Osteoblast (primary cell): ENCODE measurements at places on chromosomes 11 and 22. TPM values are rescaled to one million over a fixed set of nuclear protein-coding genes. Genes with fewer than 3 reads are reported as not detected.
A peak's percentile ranks its signal among the peaks of the same experiment; 100 is the strongest.

DNA sequence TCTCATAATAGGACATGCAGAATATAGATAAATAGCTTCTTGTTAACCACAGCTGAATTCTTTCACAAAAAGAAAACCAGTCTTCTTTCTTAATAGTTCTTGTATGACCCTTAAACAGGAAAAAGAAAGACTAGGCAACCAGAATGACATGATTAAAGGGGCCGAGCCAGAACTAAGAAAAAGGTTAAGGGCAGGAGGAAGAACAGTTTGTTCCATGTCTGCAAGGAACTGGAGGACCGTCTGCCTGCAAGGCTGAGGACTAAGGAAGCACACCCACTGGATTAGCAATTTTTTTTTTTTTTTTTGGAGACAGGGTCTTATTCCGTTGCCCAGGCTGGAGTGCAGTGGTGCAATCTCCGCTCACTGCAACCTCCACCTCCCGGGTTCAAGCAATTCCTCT lies 26.0 kb upstream of the TMPRSS5 start:
- no peak for DNase-seq

- peak; percentile 44 for DNase-seq
Measured at GRCh38 chr11:121367001-121367843, 74.7 kb downstream of the SC5D start.

GRCh38 chr11:92897487-92897886 lies 72.0 kb upstream of the MTNR1B start:
- DNase-seq: no peak

- no peak for DNase-seq
Measured at GRCh38 chr11:12134236-12134585, 23.8 kb downstream of the MICAL2 start.

The MN1 gene
- 4.7 and 6.2 TPM in 2 replicates for total RNA-seq

- no peak for DNase-seq
Measured at GRCh38 chr11:78990261-78990660, 415.6 kb upstream of the NARS2 start.

The GP1BB gene
- total RNA-seq: 0.88 and 1.8 TPM in 2 replicates

- DNase-seq: peak; percentile 32
Measured at GRCh38 chr11:108223348-108224149, 682 bp downstream of the ATM start.

DNA sequence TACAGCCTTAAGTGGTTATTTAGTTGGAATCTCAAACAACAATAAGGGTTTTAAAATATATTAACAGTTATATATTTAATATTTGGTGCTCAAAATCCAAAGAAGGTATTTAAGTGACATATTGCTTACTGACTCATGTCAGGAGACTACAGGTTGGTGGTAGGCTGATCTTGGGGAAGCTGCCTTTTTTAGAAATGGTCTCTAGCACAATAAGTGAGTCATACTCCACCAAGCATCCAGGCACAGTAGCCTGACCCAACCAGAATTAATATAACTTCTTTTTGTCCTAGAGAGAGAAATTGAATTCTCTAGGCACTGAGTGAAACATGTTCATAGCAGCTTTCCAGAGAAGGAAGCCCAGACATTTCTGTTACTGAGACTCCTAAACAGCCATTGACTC lies 868.5 kb upstream of the TENM4 start:
- DNase-seq: no peak

DNA sequence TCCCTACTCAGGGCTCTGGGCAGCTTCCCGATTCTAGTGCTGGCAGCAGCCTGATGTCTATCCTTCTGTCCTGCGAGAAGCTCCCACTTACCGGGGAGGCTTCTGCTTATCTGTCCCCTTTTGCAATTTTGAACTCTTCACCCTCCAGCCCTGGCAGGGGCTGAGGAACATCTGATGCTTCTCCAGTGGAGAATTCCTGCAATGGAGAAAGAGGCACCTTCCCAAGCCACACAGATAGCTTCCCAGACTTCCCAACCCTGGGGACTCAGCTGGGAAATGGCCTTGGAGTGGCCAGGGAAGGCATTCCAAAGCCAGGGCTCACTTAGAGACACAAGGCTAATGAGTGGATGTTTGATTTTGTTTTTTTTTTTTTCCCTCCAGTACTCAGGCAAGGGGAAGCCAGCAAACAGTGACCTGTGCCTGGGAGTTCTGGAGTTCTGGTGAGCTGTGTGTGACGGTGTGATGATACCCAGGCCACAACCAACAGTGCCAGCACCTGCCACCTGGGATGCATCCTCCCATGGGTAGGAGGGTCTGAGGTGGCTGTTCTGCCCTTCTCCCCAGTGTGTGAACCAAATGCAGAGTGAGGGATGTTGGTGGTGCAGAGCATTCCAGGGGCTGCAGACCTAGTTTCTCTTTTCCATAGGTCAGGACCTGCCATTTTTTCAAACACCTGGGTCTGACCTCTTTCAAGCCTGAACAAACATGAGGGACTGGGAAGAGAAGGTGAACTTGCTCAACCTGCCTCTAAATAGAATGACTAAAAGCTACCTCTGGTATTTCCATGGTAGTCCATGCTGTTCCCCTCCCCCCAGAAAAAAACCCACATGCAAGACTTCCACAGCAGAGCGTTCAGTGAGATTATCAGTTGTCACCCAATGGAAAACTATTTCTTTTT lies 95.1 kb downstream of the CCDC81 start:
- no peak for DNase-seq

The VSIG2 gene
- not detected in 2 replicates for total RNA-seq

GRCh38 chr22:37018815-37019308 lies 385 bp downstream of the TST start:
- peak; percentile 95 for DNase-seq

- DNase-seq: no peak
Measured at GRCh38 chr22:45817745-45818423, 146.2 kb downstream of the ATXN10 start.

The CCDC116 gene
- 0.29 and 0.36 TPM in 2 replicates for total RNA-seq

The OR8D4 gene
- total RNA-seq: under 0.01 TPM in 2 replicates

The C11orf97 gene
- not detected in 2 replicates for total RNA-seq

GRCh38 chr11:46105926-46106325 lies 15.3 kb downstream of the PHF21A start:
- no peak for DNase-seq

DNA sequence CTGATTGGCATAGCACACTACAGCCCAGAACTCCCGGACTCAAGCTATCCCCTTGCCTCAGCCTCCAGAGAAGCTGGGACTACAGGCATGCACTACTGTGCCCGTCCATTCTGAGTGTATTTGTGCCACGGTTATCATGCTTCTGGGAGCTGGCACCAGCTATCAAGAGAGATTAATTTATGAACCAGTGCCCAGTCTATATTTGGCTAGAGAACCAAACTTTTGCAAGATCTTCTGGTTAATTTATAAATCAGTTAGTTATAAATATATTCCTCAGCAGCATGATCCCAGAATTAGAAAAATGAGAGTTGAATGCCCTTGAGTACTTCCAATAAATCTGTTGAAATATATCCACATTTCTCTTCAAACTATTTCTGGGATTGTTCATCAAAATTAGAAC lies 67.5 kb upstream of the OR5AN1 start:
- no peak for DNase-seq

The C11orf42 gene
- total RNA-seq: not detected in 2 replicates

DNA sequence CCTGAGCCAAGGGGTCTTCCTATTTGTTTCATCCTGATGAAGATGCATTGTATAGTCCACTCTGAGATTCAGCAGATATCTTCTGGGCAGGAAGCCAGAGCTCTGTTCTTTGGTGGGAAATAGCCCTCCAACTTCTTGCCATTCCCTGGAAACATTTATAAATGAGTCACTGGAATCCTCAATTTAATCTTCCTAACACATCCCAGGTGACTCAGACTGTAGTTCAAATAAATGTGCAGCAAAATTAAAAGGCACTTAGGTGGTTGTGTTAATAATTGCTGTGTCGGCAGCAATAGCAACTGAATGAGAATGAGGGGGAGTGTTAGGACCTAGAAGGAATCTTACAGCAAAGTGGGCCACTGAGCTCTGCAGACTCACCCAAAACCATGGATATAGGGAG lies 108.6 kb downstream of the INSC start:
- DNase-seq: no peak

DNA sequence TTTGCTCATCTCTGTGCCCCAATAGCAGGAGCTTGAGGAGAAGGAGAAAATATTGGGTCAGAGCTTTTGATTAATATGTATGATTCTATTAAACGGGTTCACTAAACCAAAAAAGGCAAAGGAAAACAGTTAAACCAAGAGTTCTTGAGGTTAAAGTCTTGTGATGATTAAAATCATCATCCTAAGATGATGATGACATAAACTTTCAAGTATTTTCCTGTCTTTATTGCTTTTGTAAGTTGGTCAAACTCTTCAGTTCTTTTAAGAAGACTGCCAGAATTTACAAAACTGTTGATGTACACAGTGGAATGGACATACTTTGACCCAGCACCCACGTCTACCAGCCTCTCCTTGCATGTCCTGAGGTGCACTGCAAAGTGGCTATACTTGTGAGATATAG lies 41.0 kb downstream of the FDX1 start:
- DNase-seq: no peak

- peak; percentile 92 for DNase-seq
Measured at GRCh38 chr11:43567396-43567975, 113.1 kb upstream of the HSD17B12 start.

DNA sequence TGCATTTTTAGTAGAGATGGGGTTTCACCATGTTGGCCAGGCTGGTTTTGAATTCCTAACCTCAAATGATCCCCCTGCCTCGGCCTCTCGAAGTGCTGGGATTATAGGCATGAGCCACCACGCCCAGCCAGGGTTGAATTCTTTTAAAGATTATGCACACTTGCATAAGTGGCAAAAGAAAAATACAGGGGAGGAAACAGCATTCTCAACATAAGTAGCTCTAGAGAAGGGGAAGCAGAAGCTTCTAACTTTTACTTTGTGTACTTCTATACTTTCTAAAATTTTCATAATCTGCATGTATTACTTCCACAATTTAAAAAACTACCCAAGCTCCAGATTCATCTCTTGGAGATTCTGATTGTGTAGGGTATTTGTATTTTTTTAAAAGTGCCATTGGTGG lies 108.0 kb downstream of the SLC1A2 start:
- no peak for DNase-seq

GRCh38 chr11:74282421-74282820 lies 29.0 kb downstream of the P4HA3 start:
- no peak for DNase-seq

- peak; percentile 93 for DNase-seq
Measured at GRCh38 chr22:28829358-28830181, 29.2 kb upstream of the XBP1 start.
